ENCODE measurements at places on chromosomes 6 and 20. TPM values are rescaled to one million over a fixed set of nuclear protein-coding genes. Genes with fewer than 3 reads are reported as not detected.

DNA sequence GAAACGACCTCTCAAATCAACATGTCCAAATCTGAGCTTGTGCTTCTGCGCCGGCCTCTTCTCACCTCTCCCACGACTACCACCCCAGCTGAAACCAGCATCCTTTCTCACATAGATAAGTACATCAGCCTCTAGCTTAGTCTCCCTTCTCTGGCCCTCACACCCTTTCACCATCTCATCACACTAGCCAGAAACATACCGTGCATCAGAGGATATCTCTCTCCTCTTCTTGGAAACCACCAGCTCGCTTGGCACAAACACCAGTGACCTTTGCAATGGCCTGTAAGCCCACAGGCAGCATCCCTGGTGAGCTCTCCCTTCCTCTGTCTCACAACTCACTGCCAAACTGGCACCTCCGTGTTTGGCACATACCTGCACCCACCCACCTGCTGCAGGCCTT, 291.8 kb downstream of the EYA4 start:
- DNase-seq = no peak

The SLPI gene
- not detected for polyA plus RNA-seq

GRCh38 chr6:137156650-137157049, 16.8 kb downstream of the IL22RA2 start:
- DNase-seq = no peak

GRCh38 chr20:17579369-17580039, 9.6 kb downstream of the DSTN start:
- DNase-seq = no peak

DNA sequence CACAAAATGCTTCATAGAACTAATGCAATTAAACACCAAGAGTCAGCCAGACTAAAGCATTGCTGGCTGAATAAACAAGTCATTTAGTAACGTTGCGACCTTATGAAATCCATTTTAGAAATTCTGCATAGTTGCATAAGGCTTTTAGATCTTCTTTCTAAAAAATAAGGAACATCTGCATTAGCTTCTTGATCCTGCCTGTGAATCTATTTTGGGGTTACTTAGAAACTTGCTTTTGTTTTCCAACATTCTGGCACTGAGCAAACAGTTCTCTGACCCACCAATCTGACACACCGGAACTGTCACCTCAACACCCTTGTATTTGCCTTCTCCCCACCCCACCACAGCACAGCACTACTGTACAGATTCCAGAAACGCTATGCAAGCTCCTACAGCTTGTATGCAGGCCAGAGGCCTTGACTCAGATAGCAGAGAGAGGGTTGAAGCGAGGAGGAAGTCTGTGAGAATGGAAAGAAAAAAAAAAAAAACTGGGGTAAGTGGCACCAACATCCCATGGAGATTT, 55.0 kb downstream of the KIF13A start:
- DNase-seq = peak; percentile 85

The ADGB gene
- polyA plus RNA-seq = not detected

DNA sequence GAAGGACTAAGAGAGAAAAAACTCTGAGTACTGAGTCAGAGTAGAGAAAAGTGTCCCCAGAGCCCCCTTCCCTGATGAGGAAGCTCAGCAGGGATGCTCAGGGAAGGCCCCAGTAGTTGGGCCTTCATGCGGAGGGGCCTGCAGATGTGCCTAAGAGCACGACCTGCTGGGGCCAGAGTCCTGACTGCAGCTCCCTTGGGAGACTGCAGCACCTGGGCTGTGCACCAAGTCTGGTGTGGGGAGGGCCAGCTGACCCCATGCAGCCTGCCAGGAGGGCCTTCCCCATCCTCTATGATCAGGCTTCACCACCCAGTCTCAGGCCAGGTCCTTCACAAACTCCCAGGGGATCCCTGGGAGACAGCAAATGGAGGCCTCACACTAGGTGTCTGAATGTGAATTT, 130.4 kb downstream of the FNDC1 start:
- no peak for DNase-seq

- no peak for DNase-seq
Observed at GRCh38 chr20:51541189-51542032, 1.1 kb downstream of the NFATC2 start.

The CCN2 gene
- 326 TPM for polyA plus RNA-seq

The DACT2 gene
- not detected for polyA plus RNA-seq

DNA sequence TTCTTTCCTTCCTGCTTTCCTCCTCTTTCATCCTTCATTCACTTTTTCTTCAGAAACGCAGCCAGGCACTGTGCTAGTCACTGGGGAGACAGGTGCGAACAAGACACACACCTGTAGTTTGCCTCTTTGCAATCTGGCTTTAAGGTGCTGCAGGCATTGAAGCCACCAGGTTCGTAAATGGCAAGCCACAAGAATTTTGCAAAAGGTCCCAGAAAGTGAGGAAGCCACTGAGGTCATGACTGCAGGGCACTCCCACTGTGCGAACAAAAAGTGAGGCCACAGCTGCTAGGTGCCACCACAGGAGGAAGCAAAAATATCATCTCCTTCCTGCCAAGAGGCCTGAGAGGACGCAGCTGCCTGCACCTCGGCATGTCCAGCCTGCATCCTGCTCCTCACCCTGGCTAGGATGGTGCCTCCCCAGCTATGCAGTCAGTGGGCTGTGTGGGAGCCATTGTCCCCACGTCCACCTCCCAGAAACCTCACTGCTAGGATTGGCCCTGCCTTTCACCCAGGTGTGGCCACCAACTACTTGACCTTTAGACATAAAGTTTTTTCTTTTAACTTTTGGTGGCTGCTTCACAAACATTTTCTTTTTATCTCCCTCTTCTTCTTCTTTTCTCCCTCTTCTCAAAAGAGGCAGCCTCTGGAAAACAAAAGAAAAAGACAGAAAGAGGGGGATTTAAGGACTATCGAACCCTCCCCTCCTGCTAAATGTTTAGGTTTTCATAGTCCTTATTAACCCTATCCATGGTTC, 230.8 kb downstream of the BCAS1 start:
- no peak for DNase-seq

GRCh38 chr6:136889271-136890193, 32.6 kb upstream of the SLC35D3 start:
- no peak for DNase-seq

DNA sequence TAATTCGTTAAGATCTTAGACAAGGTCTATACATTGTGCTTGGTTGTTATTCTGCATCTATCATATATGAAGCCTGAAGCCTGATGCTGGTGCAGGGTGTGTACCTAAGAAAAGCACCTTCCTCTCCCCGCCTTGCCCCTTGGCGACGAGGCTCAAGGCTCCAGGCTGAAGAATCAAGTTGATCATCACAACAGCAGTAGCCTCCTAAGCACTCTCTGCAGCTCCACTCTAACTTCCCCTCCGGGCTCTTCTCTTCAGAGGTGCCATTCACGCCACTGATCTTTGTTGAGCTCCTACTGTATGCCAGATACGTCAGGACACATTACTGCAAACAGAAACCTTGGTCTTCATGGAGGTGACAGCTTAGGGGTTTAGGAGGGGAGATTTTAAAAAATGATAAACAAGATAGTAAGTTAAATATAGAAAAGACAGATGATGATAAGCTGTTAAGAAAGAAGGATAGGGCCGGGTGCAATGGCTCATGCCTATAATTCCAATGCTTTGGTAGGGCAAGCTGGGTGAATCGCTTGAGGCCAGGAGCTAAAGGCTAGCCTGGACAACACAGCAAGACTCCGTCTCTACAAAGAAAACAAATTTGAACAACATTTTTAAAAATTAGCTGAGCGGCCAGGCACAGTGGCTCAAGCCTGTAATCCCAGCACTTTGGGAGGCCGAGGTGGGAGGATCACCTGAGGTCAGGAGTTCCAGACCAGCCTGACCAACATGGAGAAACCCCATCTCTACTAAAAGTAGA, 38.4 kb upstream of the ZNF217 start:
- DNase-seq = no peak

DNA sequence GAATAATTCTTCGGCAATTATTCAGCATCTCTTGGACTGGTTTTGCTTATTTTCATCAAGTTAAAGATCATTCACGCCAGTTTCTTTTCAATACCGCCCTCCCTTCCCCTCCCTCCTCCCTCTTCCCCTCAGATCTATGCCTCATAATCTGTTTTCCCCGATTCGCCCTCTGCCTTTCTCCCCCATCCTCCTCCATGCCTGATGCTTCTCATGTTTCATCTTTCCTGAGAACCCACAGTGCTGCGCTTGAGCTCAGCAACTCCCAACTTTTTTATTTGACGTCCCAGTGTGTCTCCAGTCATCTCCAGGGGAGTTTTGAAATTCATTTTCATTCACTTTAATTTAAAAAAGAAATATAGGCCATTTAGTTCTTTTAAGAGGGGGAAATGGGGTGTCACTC, 142.7 kb downstream of the PTPRT start:
- DNase-seq = no peak

GRCh38 chr20:10381477-10381876, 52.5 kb downstream of the MKKS start:
- DNase-seq = no peak

The PAK5 gene
- not detected for polyA plus RNA-seq

The SLC2A4RG gene
- polyA plus RNA-seq = 52.0 TPM

DNA sequence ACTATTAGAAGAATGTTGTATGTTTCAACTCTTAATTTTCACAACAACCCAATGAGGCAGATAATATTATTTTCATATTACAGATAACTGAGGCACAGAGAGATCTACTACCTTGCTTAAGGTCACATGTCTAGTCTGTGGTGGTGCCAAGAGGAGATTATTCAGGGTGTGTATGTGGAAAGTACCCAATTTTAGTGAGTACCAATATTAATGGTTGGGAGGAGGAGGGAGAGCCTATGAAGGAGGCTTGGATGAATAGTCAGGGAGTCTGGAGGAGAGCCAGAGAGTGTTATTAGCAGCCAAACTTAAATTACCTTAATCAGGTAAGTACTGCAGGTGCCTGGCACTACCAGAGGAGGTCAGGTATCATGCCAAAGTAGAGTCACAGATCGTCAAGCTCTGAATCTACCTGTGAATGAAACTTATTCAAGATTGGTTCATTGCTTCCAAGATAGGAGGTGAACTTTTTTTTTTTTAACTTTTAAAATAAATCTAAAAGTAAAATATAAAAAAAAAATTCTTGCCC, 10.9 kb upstream of the CALHM6 start:
- no peak for DNase-seq

GRCh38 chr6:35484921-35485392, 11.9 kb downstream of the TEAD3 start:
- DNase-seq = no peak

DNA sequence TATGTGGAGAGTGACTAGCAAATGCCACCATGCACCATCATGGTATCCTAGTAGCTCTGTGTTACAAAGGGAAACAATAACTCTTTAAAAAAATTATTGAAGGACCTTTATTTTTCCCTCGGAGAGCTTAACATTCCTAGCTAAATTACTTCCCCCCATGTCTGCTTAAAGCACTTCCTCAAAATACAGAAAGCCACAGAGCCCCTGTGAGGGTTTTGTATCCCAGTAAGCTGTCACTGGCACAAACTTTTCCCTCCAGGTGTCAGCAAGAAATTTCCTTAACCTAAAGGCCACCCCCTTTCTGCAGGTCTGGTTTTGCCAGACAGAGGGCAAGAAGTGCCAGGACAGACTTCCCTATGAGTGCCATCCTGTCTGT, 340.0 kb upstream of the PRDM1 start:
- DNase-seq = no peak

GRCh38 chr20:51420111-51420510, 122.4 kb downstream of the NFATC2 start:
- no peak for DNase-seq

- no peak for DNase-seq
Observed at GRCh38 chr6:149482545-149483333, 2.1 kb downstream of the ZC3H12D start.

The DLK2 gene
- 2.1 TPM for polyA plus RNA-seq

The CRISP3 gene
- polyA plus RNA-seq = not detected

The POU5F1 gene
- polyA plus RNA-seq = 0.11 TPM

The PRL gene
- not detected for polyA plus RNA-seq

The SLA2 gene
- not detected for polyA plus RNA-seq

GRCh38 chr6:70479236-70479635, 65.9 kb downstream of the FAM135A start:
- no peak for DNase-seq

The KIAA0408 gene
- 1.6 TPM for polyA plus RNA-seq

The SIRPA gene
- 34.1 TPM for polyA plus RNA-seq

GRCh38 chr6:37218511-37218910, 39.1 kb upstream of the TBC1D22B start:
- DNase-seq = no peak

The SPDEF gene
- not detected for polyA plus RNA-seq

- no peak for DNase-seq
Observed at GRCh38 chr20:1844325-1845162, 50.7 kb upstream of the SIRPA start.

DNA sequence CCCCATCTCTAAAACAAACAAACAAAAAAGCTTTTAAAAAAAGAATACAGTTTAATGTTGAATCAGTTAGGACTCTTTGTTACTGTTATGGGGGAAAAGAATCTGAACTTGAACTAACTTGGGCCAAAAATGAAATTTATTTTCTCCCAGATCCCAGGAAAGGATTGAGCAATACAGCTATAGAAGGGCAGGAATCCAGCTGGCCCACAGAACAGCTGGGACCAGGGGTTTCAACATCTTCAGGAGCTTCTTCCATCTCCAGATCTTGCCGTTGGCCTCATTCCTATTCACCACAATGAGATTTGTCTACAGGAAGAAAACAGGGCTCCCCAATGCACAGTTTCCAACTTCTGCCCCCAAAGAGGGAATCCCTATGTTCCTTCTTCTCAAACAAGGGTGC, 43.2 kb upstream of the AKAP12 start:
- no peak for DNase-seq

- DNase-seq = no peak
Observed at GRCh38 chr20:53226826-53227225, 254.7 kb downstream of the TSHZ2 start.

DNA sequence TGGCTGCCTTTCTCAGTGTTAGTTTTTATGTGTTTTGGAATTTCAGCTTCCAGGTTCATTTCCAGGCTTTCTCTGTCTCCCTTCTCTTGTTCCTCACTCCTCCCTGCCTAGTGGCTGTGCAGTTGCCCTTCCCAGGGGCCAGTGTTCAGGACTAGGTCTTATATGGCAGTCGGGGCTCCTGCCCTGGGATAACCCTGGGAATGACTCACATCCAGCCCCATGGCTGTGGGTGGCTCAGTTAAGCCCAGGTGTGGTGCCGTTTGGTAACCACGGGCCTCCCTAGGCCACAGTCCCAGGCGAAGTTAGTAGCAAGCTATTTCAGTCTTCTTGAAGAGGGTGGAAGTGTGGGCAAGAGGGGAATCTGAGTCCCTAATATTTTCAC, 57.4 kb upstream of the DDR1 start:
- DNase-seq = no peak

GRCh38 chr6:125662296-125662695, 87.1 kb upstream of the HEY2 start:
- no peak for DNase-seq
